ENCODE measurements at places on chromosomes 13 and 19.

DNA sequence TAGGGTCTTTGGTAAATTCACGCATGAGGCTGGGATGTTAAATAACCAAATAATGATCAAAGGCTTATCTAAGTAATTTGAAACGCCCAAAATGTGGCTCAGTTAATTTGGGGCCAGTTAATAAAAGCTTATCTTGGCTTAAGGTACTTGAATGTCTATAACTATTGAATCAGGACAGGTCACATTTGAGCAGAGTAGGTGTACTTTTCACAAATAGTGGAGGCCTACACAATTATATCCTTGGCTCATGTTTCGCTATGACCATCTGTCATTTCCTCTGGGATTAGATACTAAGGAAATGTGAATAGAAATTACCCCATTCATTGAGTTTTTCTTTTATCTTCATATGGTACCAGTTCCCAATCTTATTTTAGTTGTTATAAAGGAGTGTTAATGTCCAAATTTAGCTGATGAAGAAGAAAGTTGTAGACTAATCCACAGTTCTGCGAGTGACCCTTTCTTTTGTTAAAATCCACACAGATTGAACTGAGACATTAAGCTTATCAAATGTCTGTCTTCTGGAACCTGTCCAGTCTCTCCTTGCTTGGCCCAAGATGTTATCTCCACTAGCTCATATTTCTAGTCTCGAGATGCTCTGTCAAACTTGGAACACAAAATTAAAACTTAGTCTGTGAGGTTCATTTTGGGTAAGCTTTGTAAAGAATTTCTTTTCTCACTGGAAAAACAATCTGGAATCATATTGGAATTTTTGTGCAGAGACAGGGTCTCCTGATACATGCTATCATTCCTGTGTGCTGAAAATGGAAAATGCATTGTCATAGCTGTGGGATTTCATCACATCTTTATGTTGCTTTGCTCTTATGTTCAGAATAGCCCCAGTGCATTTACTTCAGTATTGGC is 31.0 kb downstream of the SLAIN1 start:
- no peak for ATAC-seq

DNA sequence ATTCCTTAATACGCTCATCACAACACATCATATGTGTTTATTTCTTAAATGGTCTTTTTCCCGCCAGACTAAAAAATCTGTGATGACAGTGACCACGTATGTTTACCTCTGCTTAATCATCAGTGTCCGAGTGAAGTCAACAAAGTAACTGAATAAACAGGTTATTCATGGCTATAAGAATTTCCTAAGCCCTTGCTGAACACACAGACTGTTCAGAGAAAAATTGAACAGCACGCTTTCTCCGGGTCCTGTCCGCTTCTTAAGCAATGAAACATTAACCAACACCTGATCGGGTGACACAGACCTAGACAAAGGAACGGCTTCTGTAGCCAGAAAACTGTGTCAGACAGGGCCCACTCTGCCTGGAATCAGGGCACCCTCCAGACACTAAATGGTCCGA is 14.3 kb downstream of the SAFB2 start:
- ATAC-seq, result no peak

GRCh38 chr19:4396949-4397783 is 3.2 kb downstream of the SH3GL1 start:
- ATAC-seq, result no peak

DNA sequence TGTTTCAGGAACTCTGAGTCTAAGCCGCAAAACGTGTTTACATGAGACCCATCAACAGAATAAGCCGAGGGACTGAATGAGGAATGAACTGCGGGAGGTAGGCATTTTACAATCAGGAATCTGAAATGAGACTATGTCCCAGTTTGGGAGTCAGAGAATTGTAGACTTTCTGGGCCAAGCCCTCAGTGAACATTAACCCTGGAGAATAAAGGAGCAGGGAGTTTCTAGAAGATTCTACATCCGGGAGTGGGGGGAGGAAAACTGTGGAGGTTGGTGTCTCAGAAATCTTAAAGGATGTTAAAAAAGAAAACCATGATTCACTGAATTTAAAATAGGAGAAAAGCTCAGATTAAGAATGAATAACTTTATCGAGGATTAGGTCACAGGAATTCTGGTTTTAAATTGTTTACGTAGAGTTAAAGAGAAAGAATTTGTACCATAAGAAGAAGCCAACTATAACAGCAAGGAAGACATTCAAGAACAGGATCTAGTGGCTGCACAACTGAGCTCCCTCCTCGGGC is 18.5 kb downstream of the RFX2 start:
- no peak for ATAC-seq

DNA sequence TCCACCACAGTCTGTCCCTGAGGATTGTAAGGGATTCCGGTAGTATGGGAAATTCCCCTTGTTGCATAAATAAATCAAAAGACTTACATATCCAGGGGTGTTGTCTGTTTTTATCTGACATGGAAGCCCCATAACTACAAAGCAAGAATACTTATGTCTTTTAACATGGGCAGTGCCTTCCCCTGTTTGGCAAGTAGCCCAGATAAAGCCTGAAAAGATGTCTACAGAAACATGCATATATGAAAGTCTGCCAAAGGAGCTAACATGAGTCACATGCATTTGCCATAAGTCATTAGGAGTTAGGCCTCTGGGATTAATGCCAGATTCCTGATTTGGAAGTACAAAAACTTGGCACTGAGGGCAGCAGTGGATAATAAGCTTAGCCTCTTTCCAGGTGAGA is 62.1 kb downstream of the ZNF737 start:
- ATAC-seq, result no peak

GRCh38 chr13:66855131-66855530 is 375.0 kb downstream of the PCDH9 start:
- ATAC-seq, result no peak

DNA sequence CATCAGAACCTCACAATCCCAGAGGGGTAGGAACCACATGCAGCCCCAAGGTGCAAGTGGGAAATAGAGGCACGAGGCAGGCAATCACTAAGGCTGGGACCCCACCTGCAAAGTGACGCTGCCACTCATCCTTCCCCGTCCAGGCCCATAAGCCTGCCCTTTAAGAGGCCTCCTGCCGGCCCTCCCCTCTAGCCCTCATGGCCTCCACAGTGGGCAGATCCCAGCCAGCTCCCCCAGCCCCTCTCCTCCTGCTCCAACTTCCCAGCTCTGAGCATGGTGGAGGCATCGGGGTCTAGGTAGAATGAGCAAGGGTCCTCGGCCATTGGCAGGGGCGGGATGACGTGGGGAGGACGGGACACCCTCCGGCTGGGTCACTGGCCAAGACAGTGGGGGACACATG is 2.7 kb downstream of the ZSCAN18 start:
- no peak for ATAC-seq

GRCh38 chr13:50592412-50593155 is 250.9 kb downstream of the DLEU7 start:
- ATAC-seq, result no peak

- no peak for ATAC-seq
Observed at GRCh38 chr13:53545340-53545941, 516.8 kb downstream of the OLFM4 start.

GRCh38 chr13:93603043-93603442 is 376.4 kb downstream of the GPC6 start:
- peak; percentile 65 for ATAC-seq

DNA sequence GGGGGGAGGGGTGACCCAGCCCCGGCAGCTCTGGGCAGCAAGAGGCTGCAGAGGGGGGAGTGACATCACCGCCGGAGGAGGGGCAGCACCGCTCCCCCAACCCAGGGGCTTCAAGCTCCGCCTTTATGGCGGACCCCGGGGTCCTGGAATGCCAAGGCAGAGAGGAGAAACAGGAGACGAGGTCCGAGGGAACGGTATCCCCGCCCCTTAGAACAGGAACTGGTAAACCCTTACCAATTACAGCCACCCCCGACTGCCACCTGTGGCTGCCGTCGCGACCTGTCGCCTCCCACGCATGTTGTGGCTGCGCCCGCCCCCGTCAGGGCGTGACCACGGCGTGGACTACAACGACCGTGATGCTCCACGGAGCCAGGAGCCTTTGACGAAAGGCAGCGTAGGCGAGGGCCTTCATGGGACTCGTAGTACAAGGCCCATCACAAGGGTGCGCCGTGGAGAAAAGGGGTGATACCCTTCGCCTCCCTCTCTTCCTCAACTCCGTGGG is 4.1 kb upstream of the KCNC3 start:
- peak; percentile 52 for ATAC-seq

Data from gastroesophageal sphincter (tissue), 4 donors.